ENCODE measurements at places on chromosomes 12 and 14.

DNA sequence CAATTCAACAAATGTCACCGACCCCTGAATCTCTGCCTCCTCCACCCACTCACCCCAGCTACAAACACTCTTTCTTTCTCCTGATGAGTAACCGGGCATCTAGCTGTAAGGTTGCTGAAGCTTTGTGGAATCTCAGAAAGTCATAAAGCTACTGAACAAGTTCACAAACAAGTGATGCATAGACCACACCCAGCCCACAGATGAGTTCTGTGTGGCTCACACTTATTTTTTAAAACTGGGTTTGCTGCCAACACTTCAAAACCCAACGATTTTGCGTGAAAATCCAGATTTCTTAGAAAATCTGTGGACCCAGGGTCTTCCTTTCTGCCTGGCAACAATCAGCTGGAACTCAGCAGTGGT lies 96.1 kb downstream of the APAF1 start:
- DNase-seq, result no peak

DNA sequence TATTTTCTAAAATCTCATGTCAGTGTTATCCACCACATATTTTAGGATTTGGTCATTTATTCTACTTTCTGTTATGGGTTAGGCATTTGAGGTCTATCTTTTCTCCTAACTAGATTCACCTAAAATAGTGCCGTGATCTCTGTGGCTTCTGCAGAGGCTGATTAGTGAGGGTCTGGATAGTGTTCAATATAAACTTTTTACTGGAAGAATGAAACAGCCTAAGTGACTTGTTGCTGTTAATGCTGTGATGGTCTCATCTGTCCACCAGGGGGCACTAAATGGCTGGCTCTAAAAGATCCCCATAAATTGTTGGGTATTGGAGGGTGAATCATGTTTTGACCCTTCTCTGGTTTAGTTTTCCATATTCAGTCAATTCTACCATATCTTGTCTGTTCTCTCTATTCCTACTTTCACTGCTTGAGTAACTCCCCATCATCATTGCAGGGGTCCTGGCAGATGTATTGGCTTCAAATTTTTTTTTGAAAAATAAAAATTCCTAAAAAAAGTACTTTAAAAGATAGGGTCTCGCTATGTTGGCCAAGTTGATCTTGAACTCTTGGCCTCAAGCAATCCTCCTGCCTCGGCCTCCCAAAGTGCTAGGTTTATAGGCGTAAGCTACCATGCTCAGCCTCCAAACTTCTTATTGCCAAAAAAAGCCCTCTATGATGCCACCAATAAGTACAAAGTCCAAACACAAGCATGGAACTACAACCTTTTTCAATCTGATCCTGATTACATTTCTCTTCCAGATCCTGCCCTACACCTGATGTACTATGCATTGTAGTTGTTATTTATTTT lies 6.9 kb downstream of the PABPN1 start:
- DNase-seq, result peak; percentile 69

- DNase-seq, result no peak
Observed at GRCh38 chr14:61566537-61567225, 128.6 kb upstream of the HIF1A start.

DNA sequence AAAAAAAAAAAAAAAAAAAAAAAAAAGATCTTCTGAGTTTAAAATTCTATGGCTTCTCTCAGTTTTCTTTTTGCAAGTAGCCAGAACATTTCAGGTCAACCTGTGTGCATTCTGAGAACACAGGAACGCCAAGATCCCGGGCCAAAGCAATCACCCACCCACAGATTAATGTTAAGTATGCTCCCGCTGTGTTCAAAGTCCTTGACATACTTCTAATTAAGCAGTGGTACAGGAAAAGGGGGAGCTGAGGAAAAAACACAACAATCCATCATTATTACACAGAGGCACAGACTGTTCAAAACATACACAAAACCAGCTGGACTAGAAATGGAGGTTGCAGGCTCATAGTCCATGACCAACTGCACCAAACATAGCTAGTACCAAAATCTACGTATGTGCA lies 2.8 kb downstream of the FBXO21 start:
- DNase-seq, result no peak

- DNase-seq, result no peak
Observed at GRCh38 chr12:118249547-118249946, 113.6 kb downstream of the PEBP1 start.

DNA sequence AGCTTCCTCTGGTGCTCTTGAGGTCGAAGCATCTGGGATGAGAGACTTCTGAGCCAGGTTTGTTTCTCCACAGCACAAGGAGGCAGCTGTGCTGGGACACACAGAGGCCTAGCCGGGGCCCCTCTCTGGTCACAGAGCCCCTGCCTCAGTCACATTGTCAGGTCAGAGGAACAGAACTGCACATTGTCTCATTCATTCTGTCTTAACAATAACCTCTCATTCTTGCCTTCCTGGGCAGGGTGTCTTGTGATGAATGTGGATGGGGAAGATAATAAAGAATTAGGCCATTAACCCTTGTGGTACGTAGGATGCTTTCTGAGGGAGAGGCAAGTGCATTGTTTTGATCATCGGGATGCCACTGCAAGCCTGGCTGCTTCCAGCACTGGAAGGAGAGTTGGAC lies 29.8 kb downstream of the FNTB start:
- no peak for DNase-seq

DNA sequence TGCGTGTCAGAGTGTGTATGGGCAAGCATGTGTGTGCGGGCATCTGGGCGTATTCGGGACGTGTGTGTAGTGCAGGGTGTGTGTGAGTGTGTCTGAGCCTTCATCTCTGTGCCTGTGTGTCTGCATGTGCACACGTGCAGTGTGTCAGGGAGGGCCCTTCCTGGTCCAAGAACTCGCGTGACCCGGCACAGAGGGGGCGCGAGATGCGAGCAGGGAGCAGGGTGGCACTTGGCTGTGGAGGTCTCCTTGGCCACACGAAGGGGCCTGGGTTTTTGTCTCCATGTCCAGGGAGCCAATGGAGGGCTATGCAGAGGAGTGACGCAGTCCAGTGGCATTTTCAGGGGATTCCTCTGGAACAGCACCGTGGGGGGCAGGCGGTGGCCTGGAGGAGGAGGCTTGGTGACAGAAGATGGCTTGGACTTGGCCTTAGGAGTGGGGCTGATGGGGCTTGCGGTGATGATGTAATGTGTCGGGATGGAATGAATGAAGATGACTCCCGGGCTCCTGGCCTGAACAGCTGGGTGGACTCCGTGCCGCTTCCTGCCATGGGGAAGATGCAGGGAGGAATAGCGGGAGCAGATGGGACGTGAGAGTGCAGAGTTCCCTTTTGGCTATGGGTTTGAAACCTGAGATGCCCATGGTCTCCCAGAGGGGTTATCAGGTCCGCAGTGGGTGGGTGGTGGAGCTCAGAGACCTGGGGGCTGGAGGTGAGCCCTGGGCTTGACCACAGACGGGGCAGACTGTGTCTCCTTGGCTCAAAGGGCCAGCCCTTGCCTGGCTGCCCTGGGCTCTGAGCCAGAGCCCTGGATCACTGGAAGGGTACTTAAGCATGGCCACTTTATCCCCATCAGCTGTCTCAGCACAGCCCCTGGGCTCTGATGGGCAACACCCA lies 208.3 kb downstream of the PHETA1 start:
- no peak for DNase-seq

DNA sequence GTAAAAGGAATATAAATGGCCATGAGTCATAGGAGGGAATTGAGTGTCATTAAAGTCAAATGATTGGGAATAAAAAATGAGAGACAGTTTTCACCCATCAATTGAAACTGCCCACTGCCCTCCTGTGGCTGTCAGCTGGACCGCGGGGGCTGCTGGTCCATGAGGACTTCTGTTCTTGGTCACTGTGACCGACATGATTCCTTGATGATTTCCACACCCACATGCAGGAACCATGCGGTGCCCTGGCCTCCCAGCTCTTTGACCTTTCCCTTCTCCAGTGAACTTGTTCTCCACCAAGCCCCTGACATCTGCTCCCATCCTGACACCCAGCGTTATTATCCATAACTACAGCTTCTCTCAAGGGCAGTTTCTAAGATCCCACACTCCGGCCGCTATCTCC lies 48.4 kb downstream of the C12orf75 start:
- DNase-seq, result no peak

- no peak for DNase-seq
Observed at GRCh38 chr14:33786091-33786825, 164.6 kb downstream of the EGLN3 start.

GRCh38 chr12:8559676-8560075 lies 19.0 kb upstream of the CLEC4E start:
- no peak for DNase-seq

DNA sequence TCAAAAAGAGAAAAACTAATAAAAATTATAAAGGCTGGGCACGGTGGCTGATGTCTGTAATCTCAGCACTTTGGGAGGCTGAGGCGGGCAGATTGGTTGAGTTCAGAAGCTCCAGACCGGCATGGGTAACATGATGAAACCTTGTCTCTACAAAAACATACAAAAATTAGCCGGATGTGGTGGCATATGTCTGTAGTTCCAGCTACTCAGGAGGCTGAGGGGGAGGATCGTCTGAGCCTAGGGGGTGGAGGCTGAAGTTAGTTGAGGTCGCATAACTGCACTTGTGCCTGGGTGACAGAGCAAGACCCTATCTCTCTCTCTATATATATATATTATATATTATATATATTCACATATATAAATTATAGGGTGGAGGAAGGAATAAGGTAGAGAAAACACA lies 32.5 kb upstream of the ANO2 start:
- no peak for DNase-seq

DNA sequence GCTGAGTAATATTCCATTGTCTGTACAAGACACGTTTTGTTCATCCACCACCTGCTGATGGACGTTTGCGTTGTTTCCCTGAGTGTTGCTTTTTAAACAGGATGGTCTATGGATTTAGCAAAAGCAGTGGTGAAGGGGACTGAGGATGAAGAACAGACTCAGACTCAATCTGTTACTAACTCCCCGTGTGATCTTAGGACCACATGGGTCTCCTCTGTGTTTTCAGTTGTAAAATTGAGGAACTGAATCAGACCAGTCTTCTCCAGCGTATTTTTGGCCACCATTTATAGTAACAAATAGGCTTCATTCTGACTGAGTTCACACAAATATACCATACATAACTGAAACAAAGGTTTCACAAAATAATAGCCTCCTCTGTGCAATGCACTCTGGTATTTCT lies 85.6 kb downstream of the FOXN3 start:
- no peak for DNase-seq

DNA sequence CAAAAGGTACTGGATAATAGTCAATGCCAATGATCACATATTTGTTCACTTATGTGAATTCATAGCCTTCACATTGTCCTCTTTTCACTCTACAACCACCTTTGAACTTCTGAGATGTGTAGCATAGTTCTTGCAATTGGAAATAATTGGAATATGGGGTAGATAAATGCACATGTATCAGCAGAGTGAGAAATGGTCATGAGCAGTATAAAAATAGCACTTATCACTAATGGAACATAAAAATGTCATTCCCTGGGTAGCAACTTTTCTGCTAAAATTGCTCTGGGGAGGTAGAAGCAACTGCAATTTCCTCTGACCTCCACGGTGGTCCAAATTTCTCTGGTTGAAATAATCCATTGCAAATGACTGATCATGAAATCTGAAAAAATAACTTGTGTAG lies 1785.7 kb upstream of the FLRT2 start:
- no peak for DNase-seq

DNA sequence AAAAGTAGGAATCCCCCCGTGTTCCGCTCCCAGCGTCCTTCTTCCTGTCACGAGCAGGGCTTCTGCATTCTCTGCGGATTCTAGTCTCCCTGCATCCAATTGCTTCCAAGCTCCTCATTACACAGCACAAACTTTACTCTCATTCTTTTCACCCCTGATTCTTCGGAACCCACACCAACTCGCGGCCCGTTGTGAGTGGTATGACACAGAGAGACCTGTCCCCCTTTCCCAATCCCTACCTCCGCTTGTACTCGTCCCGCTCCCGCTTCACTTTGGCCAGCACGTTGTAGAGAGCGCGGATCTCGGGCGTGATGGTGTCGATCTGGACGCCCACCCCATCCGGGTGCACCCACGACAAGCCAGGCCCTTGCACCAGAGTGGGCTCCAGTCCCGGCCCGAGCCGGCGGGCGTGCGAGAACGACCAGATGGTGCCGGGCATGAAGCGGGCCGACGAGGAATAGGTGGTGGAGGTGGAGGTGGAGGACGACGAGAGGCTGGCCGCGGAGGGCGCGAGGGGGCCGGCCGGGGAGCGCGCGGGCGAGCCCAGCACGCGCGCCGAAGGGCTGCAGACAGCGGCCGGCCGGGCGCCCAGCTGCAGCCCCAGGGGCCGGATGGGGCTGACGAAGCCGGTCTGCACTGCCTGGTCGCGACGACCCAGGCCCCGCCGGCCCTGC lies 687 bp downstream of the IFFO1 start:
- DNase-seq, result no peak

DNA sequence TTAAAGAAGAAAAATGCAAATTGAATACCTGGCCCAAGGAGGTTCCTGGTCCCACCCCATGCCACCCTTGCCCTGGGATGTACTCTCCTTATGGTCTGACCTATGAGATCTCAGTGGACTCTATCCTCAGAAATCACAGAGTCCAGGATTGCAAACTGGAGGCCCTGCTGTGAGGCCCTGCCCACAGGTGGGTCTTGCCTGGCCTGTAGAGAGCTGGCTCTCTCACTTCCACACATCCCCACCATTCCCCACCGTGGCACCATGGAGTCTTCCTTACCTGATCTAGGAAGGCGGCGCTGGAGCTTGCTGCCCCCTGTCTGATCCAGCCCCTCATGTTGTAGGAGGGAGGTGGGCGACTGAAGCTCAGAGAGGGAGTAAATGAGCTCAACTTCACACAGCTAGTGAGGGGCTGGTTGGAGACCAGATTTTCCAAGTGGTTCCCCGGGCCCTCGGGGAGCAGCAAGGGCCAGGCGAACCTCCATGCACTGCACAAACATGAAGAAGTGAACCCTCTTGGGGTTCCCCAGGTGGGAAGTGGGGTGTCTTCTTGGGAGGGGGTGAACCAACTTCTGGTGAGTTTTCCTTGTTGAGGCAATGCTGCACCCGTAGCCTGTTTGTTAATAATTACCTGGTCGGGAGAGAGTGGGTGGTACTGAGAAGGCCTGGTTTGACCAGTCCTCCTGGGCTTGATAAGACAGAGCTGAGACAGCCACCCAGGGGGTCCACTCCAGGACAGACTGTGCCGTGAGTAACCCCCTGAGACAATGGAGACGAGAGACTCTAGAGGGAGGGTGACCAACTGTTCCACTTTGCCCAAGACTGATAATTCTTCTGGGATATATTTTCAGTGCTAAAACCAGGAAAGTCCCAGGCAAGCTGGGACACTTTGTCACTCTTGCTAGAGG lies at the start of gene SERPINA4:
Gene SERPINA4 (plus strand): TSS at position 692 of the 905 bp plus-strand sequence. CDS start 2,041 bp downstream, outside the sequence.
- no peak for DNase-seq

GRCh38 chr14:97029800-97030199 lies 232.6 kb downstream of the VRK1 start:
- DNase-seq, result no peak

DNA sequence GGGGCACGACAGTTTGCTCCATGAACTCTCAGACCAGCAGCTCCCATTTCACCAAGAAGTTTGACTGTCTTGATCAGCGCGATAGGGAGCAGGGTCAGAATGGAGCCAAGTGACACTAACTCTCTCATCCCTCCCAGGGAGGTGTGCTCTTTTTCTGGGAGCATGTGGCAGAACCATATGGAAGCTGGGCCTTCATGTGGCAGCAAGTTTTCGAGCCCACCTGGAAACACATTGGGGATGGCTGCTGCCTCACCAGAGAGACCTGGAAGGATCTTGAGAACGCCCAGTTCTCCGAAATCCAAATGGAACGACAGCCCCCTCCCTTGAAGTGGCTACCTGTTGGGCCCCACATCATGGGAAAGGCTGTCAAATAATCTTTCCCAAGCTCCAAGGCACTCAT lies 24.0 kb downstream of the ITGA7 start:
- no peak for DNase-seq
